ENCODE measurements at places on chromosomes 16 and 17.

DNA sequence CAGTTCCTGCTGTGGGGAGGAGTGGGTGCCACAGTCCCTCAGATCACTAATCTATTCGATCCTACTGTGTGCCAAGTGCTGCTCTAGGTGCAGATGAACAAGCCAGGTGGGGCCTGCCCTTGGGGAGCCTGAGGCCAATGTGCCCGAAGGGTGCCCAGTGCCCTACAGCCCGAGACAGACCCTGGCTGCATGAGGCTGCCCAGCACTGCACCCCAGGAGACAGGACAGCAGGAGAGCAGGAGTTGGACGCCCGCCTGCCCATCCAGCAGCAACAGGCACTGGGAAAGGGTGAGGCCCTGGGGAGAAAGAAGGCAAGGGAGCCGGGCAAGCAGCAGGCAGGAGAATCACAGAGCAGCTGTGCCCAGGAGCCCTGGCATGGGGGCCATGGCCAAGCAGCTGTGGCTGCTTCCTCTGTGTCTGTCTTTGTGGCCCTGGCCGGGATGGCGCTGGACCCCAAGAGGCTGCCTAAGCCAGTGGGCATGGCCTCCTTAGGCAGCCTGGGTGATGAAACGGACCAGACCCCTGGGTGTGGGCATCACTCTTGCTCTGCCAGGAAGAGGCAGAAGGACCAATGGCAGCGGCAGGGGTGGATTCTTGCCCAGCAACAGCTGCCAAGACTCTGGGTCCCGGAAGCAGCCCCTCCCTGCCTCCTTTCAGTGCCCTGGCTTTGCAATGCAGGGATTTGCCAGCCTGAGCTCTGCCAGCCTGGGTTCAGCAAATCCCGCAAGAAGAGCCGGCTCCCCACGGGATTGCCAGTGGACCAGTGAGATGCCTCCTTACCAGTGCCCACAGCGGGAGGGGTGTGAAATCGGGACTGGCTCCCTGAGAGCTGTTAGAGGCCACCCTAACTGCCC is 179.6 kb upstream of the TNRC6C start:
- peak; percentile 84 for ATAC-seq

- no peak for ATAC-seq
Measured at GRCh38 chr16:28495098-28495793, 803 bp downstream of the APOBR start.

DNA sequence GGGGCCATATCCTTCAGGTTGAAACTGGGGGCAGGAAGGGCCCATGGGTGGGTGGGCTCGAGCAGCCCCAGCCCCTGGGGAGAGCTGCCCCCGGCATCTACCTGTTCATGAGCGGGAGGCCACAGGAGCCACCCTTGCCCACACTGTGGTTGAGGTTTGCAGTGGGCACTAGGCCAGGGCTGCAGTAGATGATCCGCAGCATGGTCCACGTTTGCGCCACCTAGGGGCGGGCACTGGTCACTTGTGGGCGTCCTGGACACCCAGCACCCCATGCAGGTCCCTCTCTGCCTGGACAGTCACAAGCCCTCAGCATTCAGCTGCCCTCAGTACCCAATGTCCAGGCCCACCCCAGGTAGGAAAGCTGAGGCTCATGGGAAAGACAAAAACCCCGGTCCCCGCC is 1.8 kb upstream of the JMJD8 start:
- peak; percentile 20 for ATAC-seq

DNA sequence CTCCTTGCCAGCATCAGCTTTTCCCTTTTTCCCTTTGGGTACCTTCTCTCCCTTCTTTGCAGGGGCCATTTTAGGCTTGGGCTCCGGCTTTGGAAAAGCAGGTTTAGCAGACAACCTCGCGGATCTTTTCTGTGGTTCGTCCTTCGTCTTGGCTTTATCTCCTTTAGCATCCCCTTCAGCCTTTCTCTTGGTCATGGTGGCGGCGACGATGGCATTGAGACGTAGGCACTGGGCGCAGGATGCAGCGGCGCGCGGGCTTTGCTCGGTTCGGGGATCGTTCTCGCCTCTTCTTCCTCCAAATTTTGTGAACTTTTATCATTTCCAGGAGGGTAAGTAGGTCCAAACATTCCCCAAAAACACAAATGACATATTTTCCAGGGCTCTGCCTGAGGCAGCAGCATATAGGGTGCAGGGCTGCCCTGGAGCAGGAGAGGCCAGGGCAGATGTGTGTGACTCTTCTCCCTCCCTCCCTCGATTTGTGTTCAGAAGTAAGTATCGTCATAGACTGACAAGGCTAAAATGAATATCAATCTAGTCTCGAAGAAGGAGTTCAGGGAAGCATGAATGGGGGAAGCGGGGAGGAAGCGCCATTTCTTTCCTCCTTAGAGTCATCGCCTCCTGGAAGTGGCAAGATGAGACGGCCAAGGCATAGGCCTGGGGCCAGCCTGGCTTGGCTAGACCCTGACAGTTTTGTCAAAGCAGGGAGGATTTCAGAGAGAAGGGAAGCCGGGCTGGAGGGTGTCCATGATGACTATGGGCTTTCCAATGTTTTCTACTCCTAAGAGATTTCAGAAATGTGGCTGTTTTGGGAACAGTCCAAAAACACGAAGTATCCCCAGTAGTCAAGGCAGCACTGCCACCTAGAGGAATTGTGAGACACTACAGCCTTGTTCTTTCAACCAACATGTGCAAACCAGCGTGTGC is 13.2 kb downstream of the CHCT1 start:
- ATAC-seq: peak; percentile 81

GRCh38 chr17:67180275-67180674 is 64.7 kb downstream of the HELZ start:
- ATAC-seq: no peak

DNA sequence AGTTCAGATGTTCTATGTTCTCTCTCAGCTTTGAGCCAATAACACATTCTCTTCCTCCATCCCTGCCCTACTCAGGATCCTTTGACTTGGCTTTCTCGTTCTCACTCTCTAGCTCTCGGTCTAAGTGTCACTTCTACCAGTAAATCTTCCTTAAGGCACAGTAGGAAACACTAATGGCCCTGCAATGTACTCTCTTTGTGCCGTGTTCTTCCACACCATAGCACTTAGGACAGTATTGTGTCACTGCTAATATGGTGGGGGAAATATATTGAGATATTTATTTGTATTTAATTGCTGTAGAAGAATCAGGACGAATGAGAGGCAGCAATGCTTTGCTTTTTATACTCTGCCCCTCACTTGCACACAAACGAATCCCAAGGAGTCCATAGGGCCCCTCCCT is 493.1 kb downstream of the SHISA9 start:
- no peak for ATAC-seq

- no peak for ATAC-seq
Measured at GRCh38 chr17:64131606-64132270, 1.8 kb upstream of the ERN1 start.

DNA sequence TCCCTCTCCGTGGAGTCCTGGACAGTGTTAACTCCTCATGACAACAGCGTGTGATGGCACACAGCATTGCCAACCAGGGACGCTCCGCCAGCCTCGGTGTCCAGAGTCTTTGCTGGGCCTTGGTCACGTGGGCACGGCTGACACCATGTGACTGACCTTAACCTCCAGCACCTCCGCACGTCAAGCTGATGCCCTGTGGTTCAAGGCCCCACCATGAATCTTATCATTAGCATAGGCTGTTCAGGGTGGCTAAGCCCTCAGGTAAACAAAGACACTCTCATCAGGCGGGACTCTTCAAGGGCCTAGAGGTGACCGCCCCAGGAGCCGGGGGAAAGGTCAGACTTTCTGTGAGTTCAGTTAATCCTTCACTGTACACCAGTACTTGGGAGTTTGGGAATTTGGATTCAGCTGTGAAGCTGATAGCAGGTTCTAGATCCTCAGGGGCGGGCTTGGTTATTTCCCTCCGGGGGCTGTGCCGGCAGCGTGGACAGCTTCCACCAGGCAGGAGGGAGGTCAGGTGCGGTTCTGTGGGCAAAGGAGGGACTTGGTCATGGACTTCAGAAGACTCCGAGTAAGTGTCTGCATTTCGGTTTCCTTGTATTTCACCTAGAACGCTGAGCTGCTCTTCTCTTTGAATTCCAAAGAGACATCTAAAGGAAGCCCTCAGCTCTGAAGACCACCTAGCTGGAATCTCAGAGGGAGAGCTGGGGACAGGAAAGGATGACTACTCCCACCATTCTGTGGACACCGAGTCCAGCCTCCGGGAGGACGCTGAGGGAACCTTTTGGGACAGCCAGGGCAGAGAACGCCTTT is 195.5 kb upstream of the CIBAR2 start:
- ATAC-seq: no peak

DNA sequence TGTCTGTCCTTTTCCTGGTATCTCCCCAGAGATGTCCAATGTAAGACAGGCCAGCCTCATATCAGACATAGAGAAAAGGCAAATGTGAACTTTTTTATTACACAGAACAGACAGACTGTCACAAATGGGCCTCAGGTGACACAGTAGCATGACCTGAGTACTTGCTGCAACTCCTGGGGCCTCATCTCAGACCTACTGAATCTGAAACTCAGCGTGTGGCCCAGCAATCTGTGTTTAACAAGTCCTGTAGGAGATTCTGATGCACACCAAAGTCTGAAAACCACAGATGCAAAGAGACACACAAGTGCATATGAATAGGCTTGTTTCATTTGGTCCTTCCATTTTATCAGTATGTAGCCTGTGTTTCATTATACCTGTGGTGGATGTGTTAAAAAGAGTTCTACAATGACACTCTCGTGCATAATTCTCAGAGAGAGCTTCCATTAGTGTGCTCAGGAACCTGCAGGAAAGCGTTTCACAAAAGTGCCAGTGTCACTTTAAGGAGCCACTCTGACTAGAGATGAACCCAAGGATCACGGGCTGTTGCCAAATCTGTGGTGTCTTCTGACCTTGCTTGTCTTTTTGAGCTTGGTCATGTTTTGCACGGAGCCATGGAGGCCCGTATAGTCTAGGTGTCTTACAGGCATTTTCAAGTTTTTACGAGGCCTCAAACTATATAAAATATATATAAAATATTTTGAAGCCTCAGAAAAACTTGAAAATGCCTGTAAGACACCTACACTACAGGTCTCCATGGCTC is 33.8 kb upstream of the NF1 start:
- no peak for ATAC-seq

DNA sequence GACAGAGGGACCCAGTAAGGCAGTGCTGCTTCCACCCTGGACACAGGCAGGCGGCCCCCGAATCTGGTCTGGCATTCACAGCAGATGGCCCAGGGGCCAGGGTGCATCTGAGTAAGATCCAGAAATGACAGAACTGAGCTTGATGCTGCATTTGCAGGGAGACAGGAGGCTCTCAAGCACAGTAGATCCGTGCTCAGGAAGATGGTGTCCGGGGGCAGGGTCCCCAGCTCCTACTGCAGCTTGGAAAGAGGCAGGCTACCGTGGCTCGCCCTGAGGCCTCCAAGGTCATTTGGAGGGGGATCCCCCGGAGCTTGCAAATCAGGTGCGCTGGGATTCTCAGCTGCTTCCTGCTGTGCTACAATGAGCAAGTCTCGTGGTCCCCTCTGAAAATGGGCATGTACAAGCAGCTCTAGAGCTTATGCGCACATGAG is 2.2 kb downstream of the C16orf95 start:
- no peak for ATAC-seq

- no peak for ATAC-seq
Measured at GRCh38 chr16:4182581-4183236, 59.2 kb downstream of the SRL start.

- ATAC-seq: no peak
Measured at GRCh38 chr16:59684911-59685310, 950.8 kb upstream of the GOT2 start.

GRCh38 chr17:73142872-73143381 is 21.9 kb upstream of the SSTR2 start:
- peak; percentile 70 for ATAC-seq

- ATAC-seq: no peak
Measured at GRCh38 chr17:66849851-66850580, 15.1 kb downstream of the CACNG5 start.

DNA sequence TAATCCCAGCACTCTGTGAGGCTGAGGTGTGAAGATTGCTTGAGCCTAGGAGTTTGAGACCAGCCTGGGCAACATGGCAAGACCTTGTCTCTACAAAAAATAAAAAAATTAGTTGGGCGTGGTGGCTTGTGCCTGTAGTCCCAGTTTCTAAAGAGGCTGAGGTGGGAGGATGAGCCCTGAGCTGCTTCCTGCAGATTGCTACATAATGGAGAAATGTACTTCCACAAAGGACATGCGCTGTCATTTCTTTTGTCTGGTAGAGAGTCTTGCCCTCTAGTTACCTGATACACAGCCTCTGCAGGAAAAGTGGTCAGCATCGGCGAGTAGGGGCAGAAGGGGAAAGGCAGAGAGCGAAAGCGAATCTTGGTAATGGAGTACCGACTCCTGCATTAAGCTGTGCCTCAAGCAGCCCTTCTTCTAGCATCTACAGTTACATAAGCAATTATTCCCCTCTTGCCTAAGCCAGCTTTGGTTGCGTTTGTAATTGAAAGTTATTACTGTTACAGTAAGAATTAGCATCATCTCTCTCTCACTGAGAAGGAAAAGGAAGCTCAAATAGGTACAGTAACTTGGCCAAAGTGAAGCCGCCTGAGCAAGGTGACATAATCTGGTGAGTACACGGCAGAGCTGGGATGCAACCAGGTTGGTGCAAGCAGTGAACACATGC is 18.5 kb upstream of the GGA2 start:
- no peak for ATAC-seq

- no peak for ATAC-seq
Measured at GRCh38 chr17:29581583-29582253, 7.7 kb downstream of the GIT1 start.

GRCh38 chr17:71850812-71851211 is 270.0 kb upstream of the SOX9 start:
- no peak for ATAC-seq

DNA sequence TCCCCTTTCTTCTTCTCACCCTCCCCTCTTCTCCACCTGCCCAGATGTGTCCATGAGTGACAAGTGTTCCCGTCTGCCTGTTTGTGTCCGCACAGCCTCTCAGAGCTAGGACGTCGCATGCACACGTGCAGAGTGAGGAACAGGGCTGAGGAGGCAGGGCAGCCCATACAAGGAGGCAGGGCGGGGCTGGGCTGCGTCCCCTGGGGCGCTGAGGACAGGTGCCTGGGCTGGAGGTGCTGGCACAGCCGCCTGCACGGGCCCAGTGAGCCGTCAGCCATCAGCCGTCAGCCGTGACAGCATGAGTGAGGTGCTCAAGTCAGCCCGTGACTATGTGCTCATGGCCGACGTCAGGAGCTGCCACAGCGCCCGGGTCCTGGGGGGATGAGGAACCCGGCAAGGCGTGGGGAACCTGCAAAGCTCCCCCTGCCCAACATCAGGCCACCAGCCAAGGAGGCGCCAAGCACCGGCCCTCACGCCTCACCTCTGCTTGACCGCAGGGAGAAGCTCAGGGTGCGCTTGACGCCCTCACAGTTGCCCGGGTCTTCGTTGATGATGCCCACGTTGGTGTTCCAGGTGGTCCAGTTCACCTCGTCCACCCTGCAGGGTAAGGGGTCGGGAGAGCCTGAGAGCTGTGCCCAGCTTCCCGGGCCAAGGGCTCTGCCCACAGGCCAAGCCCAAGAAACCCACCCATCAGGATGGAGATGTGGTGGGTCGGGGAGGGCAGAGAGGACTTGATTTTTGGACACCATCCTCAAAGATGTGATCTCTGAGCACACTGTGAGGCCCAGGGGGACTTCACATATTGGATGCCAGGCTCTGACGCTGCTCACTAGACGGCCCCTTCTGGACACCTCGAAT is 13.7 kb upstream of the TRPV3 start:
- ATAC-seq: no peak
